ENCODE measurements at places on chromosomes 4 and X.

GRCh38 chrX:102651242-102652011 is at the start of gene GPRASP1:
Gene GPRASP1 (plus strand): TSS chrX:102651483. CDS start chrX:102653914, 2,431 bp downstream.
- no peak for DNase-seq

DNA sequence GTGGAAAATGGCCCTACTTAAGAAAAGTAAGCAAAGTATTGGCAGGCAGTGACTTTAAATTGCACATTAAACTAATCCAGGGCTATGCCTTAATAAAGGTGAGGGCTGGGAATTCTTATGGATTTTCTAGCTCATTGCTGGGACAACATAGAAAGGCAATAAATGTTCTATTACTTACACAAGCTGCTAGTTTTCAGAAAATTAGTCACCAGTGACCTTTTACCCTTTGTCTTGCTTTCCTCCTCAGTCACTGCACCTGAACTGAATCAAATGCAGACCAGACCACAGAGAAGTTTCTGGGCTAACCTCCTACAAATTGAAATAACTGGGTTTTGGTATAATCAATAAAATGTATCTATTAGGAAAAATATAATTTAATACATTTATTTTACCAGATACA is 694.4 kb upstream of the FAM241A start:
- no peak for DNase-seq

- no peak for DNase-seq
Measured at GRCh38 chr4:152540941-152541340, 5.0 kb upstream of the FBXW7 start.

GRCh38 chr4:6364581-6364980 is 94.9 kb downstream of the WFS1 start:
- DNase-seq = no peak

DNA sequence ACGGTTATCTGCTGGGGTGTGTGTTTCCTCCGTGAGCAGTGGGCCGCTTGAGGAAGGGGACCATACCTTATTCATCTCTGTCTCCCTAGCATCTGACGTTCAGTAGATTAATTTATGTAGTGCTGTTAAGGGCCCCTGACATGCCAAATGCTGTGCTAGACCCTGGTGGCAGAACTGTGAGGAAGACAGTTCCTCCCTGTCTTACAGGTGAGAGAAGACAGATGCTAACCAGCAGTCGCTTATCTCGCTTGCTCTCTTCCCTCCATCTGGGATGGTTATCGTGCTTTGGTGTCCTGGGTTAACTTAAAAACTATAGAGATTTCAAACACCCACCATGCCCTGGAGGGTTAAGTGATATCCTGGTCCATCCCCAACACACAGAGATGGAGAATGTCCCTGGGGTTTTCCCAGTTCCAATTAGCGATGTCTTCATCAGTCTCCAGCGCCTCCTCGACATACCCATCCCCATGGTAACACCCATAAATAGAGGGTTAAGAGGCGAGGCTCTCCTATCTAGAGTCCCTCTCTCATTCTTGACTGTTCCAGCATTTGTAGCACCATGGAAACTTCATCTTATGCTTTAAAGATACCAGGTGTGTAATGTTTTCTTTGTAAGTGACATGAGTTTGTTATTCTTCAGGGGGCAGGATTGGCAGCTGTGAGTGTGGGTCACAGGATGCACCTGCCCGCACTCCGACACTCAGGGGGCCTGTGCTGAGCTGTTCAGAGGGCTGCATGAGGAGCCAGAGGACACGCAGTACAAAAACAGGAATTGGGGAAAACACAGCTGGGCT is 135.2 kb downstream of the STK32B start:
- no peak for DNase-seq

DNA sequence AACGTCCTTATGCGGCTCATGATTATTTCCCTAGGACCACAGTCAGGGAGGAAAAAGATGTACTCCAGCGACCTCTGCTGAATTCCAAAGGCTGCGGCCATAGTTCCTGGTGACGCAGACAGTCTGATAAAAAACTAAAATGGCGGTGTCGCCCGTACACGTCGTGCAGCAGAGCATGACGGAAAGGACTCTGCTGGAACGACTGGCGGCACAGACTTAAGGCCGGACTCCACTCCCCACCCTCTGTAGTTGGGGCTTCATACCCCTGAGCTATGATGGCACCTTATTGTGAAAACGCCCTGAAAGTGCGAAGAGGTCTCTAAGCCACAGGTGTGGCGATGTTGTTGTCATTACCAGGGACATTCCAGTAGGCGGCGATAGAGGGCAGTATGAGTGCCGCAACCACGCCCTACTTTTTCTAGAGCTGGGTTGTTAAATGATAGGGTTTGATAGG is 90.0 kb upstream of the EDA2R start:
- no peak for DNase-seq

GRCh38 chr4:47413521-47413920 is 50.0 kb downstream of the COMMD8 start:
- DNase-seq = no peak

DNA sequence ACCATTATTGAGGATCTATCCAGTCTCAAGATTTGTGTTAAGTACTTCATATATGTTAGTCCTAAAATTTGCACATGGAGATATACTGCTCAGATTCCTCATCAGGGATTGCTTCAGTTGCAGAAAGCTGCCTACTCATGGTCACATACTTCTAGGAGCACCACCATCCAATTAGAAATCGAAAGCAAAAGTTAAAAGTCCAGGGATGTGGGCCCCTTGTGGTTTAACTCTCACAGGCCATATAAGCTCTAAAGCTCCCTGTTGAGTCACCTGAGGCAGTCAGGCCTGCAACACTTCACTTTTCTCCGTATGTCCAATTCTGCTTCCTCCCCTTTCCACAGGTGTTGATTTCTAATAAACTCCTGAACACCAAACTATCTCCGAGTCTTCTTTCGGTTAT is 84.2 kb downstream of the CNOT6L start:
- no peak for DNase-seq

DNA sequence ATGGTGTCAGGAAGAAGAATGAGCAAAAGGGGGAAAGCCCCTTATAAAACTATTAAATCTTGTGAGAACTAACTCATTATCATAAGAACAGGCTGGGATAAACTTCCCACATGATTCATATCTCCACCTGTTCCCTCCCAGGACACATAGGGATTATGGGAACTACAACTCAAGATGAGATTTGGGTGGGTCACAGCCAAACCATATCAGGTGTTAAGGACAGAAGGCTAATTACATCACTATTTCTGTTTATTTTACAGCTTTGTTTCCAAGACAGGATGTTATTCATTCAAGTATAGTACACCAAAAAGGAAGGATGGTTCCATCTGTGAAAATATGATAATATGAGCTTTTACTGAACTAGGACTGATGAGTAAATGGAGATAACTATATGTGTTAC is 63.7 kb upstream of the ARSJ start:
- no peak for DNase-seq

- no peak for DNase-seq
Measured at GRCh38 chrX:6748595-6748994, 213.7 kb upstream of the VCX3A start.

DNA sequence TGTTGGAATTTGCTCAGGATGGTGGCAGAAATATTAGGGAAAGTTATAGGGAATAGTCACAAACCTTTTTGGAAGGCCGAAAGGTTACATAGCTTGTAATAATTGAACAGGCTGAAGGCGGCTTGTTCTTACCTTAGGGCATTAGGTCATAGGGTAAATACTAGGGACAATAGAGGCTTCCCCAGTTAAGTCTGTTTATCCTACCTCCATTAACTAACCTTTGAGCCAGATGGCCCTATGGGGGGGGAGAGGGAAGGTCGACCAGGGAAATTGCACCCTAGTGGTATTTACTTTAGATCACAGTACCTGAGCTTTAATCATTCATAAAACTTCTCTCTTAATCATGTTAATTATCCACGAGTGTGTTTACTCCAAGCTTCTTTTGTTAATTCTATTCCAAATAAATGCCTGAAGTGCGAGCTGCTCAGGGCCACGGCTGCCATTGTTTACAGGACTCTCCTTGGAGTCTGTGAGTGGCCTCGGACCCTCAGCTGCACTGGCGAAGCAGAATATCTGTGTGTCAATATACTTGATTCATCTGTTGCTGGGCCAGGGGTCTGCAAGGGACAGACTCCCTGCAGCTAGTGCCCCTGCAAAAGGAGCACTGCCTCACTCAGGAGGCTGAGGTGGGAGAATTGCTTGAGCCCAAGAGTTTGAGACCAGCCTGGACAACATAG is 22.9 kb downstream of the PAGE2 start:
- no peak for DNase-seq

DNA sequence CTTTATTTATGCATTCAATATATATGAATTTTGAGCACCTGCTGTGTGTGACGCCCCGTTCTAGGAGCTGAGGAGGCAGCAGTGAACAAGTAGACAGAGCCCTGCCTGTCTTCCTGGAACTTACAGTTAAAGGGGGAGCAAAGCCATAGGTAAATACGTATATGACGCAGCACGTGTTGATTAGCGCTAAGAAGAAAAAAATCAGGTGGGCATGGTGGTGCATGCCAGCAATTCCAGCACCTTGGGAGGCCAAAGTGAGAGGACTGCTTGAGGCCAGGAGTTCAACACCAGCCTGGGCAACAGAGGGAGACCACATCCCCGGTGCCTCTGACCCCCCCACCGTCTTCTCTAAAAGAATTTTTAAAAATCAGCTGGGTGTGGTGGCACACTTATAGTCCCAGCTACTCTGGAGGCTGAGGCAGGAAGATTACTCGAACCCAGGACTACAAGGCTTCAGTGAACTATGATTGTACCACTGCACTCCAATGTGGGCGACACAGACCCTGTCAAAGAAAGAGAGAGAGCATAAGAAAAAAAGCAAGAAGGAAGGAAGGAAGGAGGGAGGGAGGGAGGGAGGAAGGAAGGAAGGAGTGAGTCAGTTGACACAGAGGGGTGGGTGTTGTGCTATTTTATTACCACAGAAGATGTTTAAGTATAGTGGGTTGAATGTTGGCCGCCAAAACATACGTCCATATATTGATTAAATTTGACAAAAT is 5.4 kb upstream of the KIAA0232 start:
- no peak for DNase-seq

DNA sequence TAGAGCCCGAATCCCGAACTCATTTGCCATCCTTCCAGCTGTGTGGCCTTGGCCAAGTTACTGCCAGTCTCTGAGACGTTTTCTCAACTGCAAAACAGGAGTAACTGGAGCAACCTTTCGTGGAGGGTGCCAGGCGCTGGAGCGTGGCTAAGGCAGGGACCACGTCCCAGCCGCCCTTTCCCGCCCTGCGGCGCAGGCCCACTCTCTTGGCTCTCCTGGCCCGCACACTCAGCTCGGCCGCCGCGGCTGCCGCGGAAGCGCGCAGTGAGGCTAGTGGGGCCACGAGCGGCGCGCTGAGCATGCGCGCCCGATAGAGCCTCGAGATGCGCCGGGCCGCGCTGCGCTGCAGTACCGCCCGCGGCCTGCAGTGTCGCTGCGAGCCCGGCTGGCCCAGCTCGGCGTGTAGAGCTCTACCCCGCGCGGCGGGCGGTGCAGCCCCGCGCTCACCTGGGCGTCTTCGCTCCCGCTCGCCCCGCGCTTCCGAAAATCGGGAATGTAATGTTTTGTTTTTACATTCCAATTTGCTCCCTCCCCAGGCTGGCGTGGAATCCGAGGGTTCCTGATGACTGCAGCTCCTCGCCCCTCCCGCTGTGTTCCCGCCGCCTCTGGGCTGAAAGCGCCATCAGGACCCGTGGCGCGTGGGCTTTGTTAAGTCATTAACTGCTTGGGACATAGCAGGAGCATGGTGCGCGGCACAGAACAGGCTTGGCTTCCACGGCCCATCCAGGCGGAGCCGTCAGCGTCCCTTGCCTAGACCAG is 4.0 kb upstream of the ZNF518B start:
- DNase-seq = no peak

DNA sequence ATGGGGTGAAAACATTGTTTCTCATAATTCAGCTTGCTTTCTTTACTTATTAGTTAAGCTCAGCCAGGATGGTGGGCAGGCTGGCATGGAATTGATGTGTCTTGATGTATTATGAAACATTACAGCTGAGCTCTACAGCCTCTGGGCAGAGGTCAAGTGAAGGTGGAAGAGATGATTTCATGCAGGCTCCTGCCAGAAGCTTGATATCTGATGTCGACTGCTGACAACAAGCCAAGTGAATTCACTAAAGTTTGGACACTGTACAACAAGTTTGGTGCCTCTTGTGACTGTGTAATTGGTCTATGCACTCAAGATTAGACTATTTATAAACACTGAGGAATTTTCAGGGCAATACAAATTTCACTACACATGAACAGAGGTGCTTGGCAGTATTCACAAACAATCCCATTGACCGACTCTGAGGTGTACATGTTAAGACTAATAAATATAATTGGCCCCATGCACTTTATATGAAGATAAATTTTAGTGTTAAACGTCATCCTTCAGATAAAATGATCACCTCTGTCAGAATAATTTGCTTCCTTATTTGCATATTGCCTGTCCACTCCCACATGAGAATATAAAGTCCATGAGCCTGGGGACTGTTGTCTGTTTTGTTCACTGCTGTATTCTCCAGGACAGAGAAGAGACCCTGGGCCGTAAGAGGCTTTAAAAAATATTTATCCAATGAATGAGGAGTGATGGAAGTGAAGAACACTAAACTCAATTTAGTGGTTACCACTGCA is 612.2 kb downstream of the IQCM start:
- no peak for DNase-seq

DNA sequence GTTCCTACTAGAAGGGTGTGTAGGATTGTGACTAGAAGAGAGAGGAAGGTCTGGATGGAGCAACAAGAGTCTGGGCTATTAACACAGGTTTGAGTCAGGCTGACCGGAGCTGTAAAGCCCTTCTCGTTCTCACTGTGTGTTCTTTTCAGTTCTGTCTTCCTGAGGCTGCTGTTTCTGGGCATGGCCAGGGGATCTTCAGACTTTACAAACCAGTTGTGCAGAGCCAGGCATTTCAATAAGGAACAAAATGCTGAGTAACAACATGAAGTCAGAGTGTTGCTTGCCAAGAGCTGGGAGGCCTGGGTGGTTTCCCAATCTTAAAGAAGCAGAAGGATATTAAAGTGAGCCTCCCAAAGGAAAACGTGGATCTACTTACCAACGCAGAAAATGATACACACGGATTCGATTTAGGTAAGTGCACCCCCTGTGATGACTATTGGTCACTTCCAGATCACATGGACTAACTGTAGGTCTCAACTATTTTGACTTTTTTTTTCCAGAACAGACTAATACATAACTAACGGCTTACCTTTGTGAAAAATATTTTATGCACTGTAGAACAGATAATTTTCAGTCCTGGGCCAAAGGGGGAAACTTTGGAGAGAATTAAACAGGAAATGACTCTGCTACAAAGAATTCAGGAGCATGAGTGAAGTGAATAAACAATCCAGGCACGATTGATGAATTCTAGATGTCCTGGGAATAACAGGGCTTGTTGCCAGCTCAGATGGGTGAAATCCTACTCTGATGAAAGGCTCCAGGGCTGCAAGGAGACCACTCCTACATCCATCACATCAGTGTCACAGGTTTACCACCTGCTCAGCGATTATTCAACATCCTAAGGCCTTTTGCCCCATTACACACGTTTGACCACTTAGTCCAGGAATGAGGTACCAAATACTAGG is 94.5 kb downstream of the ANXA3 start:
- DNase-seq = no peak

DNA sequence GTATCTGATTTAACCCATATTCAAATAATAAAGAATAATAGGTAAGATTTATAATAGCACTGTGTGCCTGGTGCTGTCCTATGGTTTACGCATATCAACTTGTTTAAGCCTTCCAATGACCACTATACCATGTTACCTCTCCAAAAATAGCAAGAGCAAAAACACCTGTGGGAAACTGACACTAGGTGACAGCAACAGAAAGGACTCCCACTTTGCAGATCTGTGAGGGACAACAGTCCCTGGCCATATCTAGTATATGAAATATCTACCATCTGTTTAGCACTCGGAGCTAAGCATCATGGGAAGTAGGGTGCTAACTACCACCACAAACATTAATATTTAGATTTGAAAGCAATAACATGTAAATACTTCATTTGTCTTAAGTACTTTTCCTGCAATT is 55.7 kb upstream of the TXK start:
- no peak for DNase-seq

All from cortex of kidney (tissue), 1 donor.